ENCODE measurements at places on chromosomes 13 and 19.

GRCh38 chr13:76790980-76791819 is 95.0 kb downstream of the KCTD12 start:
- DNase-seq, result no peak

GRCh38 chr13:46172531-46172991 is 9.4 kb downstream of the LCP1 start:
- no peak for DNase-seq

GRCh38 chr13:107003911-107004310 is 436.0 kb upstream of the ARGLU1 start:
- DNase-seq, result no peak

- no peak for DNase-seq
These were observed 467 bp downstream of the LAMP1 start for GRCh38 chr13:113297370-113298042.

DNA sequence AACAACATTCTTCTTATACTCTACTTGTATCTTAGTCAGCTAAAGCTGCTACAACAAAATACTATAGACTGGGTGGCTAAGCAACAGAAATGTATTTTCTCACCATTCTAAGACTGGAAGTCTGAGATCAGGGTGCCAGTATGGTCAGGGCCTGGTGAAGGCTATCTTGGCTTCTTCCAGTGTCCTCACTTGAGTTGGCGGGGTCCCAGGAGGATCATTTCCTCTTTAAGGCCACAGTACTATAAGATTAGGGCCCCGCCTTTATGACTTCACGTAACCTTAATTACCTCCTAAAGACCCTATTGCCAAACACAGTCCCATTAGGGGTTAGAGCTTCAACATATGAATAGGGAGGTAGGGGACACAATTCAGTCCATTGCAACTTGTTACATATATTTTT is 30.7 kb upstream of the DOCK9 start:
- DNase-seq, result no peak

DNA sequence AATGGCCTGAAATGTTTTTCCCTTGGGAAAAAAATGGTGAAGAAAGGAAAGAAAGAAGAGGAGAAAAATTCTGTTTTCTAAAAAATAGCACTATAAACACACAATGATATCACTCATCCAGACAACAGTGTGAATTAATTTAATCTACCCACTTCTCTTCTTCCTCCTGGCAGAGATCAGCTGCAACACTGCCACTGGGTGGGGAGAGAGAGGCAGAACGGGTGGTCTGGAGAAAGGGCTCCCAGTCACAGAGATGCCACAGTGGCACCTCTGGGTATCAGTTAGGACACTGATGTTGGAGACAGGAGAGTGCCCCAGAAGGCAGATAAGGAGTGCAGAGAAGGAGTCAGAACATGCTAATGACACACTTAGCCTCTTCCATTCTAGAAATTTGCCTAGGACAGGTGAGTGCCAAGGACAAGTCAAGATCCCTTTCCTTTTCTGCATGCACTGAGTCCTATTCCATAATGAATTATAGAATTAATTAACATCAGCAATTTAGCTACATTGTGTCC is 168.6 kb downstream of the SUCLA2 start:
- no peak for DNase-seq
